ENCODE measurements at places on chromosomes 2 and 18. TPM values are rescaled to one million over a fixed set of nuclear protein-coding genes. Genes with fewer than 3 reads are reported as not detected.

HOXD4 gene
- total RNA-seq: not detected

MATN3 gene
- total RNA-seq: not detected

FIGN gene
- not detected for total RNA-seq

DNA sequence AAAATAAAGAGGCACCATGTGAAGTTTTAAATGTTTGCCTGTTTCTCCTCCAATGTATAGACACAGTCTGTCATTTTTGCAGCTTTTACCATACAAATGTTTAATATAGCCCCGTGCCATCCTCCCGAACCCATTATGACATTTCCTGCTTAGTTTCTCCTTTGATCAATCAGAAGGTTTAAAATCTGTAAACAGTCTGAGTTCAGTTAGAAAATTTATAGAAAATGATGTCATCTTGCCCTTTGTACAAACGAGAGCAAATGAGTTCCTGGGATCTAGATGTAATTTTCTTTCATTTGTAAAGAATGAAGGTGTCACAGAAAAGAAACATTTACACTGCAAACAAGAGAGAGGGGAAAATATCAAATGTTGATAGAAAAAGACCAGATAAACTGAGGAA, 62.7 kb upstream of the NFU1 start:
- no peak for DNase-seq

SLC5A7 gene
- total RNA-seq: not detected

UGT1A10 gene
- not detected for total RNA-seq

DNA sequence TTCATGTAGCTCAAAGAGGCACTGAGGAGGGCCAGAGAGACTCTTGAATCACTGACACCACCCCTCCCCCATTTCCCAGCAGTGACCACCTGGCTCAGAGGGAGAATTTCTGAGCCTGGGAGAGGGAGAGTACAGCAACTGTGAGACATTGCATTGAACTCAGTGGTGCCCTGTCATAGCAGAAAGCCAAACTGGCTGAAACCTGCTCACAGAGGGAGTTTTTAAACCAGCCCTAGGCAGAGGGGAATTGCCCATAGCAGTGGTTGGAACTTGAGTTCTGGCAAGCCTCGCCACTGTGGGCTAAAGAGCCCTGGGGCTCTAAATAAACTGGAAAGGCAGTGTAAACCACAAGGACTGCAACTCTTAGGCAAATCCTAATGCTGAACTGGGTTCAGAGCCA, 243.1 kb downstream of the ADCYAP1 start:
- DNase-seq: no peak

DRC1 gene
- not detected for total RNA-seq

DNA sequence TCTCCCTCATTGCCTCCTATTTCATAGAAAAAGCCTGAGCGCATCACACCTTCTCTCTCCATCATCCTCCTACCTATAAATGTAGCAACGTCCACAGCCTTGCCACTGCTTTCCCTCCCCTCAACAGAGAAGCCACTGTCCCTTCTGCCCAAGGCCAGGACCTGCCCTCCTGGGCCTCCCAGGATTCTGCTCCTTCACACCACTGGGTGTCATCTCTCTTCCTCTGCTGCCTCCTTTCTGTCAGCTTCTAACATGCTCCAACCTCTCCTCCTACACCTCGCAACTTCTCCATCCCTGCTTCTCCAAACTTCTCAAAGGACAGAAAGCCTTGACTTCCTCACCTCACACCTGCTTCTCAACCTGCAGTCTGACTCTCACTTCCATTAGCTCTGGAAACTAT, 21.2 kb upstream of the ME2 start:
- no peak for DNase-seq

DNA sequence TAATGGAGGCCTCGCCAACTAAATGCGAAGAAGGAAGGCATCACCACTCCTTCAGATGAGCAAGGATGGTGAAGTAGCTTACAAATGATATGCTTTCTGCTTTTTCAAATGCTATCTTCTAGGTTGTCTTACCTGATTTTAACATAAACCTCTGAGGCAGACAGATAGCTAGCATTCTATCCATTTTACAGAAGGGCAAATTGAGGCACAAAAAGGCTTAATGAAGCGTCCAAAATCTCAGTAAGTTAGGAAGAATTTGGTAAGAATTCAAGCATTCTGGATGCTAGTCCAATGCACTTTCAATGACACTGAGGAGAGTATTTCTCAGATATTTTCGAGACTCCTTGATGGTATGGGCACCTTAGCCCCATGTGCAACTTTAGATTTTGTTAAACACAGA, 81.8 kb downstream of the LRP2 start:
- no peak for DNase-seq

- no peak for DNase-seq
Observed at GRCh38 chr2:60659026-60659425, 97.0 kb upstream of the PAPOLG start.

LIMS3 gene
- 1.3 TPM for total RNA-seq

- DNase-seq: no peak
Observed at GRCh38 chr2:68918497-68918896, 34.2 kb downstream of the GKN2 start.

- DNase-seq: no peak
Observed at GRCh38 chr2:25955036-25955435, 27.3 kb downstream of the KIF3C start.

GRCh38 chr2:2588777-2589176, 257.7 kb upstream of the MYT1L start:
- DNase-seq: no peak

ACMSD gene
- not detected for total RNA-seq

- DNase-seq: no peak
Observed at GRCh38 chr2:217902379-217903141, 100.2 kb downstream of the TNS1 start.

GRCh38 chr2:40030456-40030975, 251.5 kb upstream of the THUMPD2 start:
- no peak for DNase-seq

NDC80 gene
- 9.6 TPM for total RNA-seq

GRCh38 chr2:78601113-78601512, 424.4 kb upstream of the REG3G start:
- DNase-seq: no peak

- DNase-seq: no peak
Observed at GRCh38 chr2:228092056-228092455, 89.4 kb downstream of the SPHKAP start.

FAP gene
- total RNA-seq: not detected

PRSS56 gene
- not detected for total RNA-seq

DNA sequence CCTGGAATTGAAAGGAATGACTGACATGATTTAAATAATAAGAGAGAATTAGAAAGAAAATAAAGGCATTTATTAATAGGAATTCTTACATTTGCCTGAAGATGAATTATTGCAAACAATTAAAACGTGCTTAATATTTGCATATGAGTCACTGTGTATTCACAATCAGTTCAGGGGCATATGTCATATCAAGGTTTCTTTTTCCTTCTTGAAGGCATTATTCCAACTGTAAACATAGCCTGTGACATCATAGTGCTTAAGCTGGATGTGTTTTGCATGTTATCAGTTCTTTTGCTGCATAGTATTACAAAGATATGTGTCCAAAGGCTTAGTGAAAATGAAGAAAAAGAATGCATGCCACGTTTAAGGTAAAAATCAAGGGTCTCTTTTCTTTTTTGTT, 80.8 kb downstream of the MEIS1 start:
- no peak for DNase-seq

- no peak for DNase-seq
Observed at GRCh38 chr18:48931680-48932461, 18.9 kb downstream of the SMAD7 start.

DNA sequence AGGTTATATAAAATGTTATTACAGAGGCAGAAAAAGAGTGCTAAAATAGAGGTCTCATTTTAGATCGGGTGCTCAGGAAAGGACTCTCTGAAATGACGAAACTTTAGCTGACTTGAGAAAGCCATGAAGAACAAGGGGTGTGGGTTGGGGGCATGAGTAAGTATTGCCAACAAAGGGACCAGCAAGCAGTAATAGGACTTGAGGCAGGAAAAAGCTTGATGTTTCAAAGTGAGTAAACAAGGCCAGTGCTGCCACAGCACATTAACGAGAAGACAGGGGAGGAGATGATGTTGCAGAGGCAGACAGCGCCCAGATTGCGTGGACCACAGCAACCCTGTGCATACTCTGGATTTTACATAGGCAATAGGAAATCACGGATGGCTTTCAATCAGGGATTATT, 318.8 kb downstream of the ZEB2 start:
- DNase-seq: no peak

NTSR2 gene
- total RNA-seq: not detected

DNA sequence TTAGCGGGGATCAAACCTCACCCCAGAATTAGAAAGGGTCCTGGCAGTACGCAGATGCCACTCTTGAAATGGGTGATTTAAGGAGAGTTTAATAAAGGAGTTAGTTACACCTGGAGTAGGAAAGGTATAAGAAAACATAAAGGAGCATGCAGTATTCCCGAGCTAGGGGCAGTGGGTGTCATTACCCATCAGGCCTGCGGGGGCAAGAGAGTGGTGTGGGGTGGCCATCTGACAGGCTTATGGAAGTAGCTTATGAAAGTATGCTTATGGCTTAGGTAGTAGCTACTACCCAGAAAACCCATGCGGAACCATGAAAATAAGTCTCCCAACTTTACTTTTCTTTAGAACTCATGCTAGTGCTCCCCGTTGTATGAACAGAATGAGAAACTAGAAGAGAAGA, 568.9 kb upstream of the ACVR2A start:
- no peak for DNase-seq

GKN2 gene
- not detected for total RNA-seq

TCF23 gene
- not detected for total RNA-seq

FAM124B gene
- 3.3 TPM for total RNA-seq

- no peak for DNase-seq
Observed at GRCh38 chr18:9177031-9177430, 40.5 kb downstream of the ANKRD12 start.

DNA sequence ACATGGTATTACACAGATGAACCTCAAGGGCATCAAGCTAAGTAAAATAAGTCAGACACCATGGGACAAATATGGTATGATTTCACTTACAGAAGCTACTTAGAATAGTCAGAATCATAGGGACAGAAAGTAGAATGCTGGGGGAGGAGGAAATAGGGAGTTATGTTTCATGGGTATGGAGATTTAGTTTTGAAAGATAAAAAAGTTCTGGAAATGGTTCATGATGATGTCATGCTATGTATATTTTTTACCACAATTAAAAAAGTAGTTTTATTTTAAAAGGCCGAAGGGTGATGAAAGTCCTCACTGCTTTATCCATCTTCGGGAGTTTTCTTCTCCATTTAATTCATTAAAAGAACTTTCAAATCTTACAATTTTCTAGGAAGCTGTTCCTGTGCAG, 181.9 kb downstream of the CALCRL start:
- DNase-seq: no peak

DNA sequence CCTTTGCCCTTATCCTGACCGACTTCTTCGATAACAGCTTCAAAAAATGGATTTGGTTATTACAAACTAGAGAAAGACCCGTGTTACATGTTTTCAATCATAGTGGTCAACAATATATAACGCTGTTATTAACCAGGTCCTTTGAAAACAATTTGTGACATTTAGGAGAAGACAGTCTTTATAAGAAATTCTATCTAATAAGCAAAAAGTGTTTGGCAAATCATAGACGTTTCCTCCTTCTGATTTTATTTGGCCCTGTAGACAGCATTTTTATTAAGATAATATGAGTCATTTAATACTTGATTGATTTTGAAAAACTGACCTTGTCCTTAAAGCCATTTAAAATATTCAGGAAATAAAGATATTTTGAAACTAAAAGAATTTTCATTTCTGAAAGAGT, 160.5 kb upstream of the DAPL1 start:
- no peak for DNase-seq

PRKAG3 gene
- total RNA-seq: not detected

TMEFF2 gene
- total RNA-seq: not detected

DNA sequence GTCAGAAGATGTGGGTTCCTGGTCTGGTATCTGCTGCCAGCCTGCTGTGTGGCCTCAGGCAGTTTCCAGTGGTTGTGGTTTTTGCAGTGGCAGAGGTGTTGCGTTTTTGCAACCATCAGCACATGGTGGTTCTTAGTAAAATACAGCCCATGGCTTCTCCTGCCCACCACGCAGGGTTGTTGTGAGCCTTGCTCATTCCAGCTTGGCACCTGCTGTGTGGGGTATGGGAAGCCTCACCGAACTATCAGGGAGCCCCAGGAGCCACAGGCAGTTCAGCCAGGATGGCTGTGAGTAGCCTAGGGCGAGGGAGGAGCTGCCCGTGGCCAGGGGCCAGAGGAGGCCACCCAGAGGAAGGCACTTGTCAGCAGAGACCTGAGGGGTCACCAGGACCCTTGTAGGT, 9.8 kb downstream of the ARID5A start:
- DNase-seq: no peak

DNA sequence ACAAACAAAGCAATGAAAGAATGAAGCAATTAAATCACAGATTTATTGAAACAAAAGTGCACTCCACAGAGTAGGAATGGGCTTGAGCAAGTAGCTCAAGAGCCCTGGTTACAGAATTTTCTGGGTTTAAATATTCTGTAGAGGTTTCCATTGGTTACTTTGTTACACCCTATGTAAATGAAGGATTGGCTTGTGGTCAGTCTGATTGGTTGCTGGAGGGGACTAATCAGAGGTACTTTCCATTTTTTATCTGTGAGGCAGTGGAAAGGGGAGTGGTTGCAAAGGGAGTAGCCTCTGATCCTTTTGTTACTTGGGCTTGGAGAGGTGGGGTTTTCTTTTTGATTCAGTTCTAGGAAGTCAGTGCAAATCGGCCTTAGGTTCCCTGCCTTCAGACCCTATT, 253.3 kb downstream of the ARL6IP6 start:
- no peak for DNase-seq

DNA sequence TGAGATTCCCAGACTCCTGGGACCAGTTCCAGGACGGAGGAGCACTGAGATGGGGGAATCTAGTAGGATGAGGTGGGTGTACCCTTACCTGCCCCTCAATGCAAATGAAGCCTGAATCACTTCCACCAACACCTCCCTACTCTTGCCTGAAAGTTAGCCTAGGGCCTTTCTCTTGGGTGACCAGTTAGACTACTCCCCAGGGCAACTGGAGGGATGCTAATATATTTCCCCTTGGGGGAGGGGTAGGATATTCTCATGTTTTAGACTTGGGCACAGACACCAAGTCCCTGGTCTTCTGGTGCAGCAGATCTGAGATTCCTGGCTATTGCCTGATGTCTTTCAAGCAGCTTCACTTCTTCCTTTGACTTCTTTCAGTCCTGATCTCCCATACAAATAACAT, 334.5 kb downstream of the ALK start:
- no peak for DNase-seq

TLK1 gene
- total RNA-seq: 147 TPM

PRLH gene
- not detected for total RNA-seq

MERTK gene
- 0.12 TPM for total RNA-seq

DNA sequence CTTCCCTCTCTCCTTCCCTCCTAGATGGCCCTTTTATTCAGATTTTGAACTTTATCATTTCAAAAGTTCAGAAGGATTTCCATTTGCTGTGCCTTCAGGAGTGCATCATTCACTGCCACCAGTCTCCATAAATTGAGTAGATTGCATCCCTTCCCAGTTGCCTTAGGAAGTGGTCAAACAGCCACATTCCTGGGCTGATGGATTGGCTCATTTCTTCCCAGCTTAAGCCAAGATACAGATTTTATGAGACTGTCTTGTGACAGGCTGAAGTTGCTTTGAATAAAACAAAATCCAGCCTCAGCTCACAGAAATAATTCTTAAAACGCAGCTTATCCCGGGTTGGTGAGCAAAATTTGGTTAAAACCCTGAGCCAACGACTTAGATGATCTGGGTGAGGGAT, 9.8 kb downstream of the NRP2 start:
- DNase-seq: no peak

SDC1 gene
- not detected for total RNA-seq
